Pancreas (tissue), 10 donors: ENCODE measurements at places on chromosomes 12 and 14.

DNA sequence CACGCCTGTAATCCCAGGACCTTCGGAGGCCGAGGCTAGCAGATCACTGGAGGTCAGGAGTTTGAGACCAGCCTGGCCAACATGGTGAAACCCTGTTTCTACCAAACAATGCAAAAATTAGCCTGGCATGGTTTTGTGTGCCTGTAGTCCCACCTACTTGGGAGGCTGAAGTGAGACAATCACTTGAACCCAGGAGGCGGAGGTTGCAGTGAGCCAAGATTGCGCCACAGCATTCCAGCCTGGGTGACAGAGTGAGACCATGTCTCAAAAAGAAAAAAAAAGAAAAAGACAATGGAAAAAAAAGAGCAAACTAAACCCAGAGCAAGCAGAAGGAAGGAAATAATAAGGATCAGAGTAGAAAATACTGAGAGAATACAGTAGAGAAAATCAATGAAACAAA is 5.4 kb downstream of the CHURC1 start:
- no peak for DNase-seq

DNA sequence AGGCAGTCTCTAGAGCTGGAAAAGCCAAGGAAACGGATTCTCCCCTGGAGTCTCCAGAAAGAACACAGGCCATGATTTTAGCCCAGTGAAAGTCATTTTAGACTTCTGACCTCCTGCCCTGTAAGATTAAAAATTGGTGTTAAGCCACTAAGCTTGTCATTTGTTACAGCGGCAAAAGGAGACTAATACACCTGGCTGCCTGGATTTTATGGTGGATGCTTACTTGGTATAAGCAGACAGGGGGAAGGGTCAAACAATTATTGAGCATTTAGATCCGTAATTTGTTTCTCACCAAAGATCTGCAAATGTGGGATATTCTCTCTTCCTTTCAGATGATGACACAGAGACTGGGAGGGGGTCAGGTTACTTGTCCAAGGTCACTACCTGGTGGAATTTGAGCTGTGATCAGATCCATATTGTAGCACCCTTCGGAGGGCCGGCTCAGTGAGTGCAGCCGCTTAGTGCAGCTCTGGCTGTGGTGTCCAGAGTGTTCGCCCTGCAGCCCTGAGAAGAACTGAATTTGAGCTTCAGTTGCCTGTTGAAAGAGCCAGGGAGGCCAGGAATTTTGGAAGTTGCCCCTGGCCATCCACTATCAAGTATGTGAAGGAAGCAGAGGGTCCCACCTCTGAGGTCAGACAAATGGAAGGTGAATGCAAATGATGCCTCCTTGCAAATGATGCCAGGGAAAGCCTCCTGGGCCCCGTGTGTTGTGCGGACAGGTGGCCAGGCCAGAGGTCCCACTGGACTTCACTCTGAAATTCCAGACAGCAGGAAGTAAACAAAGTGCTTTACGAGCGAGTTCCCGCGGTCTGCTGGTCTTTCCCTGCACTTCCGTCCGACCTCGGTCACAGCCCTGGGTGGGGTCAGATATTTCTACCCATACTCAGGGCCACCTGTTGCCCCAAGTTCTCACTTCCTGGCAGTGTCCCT is 15.1 kb downstream of the GLRX5 start:
- no peak for DNase-seq

DNA sequence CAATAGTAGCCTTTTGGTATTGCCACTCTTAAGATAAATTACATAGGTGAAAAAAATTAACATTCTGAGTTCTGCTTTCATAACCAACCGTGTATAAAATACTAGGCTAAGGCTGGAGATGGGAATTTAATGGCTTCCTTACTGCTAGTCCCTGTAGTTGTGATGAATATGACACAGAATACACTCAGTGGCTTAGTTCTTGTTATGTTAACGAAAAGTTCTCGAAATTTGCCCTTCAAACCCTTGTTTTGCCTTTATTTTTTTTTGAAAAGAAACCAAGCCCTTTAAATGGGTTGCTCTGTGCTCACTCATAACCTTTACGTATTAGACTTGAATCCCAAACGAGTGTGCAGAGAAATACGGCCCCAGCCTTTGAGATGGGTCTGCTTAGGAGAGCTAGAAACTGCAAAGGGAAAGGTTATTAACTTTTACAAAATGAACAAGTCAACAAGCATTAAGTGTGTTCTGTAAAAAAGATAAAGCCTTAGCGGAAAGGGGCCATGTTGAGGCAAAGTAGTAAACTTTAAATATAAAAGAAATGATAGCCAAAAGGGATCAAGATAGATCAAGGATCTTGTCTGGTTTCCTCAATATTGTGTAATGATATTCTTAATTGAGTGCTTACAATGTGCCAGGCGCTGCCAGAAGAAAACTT is 1.7 kb downstream of the NUDT4 start:
- no peak for DNase-seq

GRCh38 chr12:12964255-12964654 is 12.3 kb upstream of the GPRC5D start:
- DNase-seq = no peak

DNA sequence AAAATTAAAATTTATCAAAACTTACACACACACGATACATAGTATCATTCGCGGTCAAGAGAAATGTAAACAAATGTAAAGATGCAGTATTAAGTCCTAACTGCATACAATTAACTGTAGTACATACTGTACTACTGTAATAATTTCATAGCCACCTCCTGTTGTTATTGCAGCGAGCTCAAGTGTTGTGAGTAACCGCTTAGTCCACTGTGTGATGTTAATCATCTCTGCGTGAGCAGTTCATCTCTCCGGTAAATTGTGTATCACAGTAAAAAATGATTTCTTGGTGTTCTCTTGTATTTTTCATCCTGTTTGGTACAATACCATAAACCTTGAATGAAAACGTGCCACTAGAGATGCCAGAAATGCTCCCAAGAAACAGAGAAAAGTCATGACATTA is 6.5 kb downstream of the EPS8 start:
- no peak for DNase-seq

GRCh38 chr12:120006258-120006975 is 17.4 kb downstream of the BICDL1 start:
- no peak for DNase-seq

- DNase-seq = no peak
Observed at GRCh38 chr12:94676922-94677321, 26.6 kb upstream of the TMCC3 start.

DNA sequence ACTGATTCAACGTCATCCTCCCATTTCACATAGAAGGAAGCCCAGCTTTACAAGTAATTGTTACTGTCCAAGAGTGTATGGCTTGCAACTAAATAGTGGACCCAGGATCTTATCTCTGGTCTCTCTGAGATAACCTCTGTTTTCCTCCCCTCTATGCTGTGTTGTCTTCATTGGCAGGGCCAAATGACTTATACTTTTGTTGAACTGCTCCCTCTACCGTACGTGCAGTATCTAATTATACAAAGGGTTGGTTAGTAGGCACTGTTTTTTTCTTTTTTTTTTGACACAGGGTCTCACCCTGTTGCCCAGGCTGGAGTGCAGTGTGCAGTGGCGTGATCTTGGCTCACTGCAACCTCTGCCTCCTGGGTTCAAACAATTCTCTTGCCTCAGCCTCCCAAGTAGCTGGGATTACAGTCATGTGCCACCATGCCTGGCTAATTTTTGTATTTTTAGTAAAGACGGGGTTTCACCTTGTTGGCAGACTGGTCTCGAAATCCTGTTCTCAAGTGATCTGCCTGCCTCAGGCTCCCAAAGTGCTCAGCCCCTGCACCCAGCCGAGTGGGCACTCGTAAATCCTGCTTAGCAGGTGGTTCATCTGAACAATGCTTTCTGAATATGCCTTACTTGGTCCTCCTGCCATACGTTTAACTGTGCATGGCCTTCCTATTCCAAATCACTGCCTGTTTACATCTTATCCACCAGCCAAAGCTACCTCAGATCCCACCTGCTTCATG is 162.1 kb downstream of the ADCK1 start:
- no peak for DNase-seq

DNA sequence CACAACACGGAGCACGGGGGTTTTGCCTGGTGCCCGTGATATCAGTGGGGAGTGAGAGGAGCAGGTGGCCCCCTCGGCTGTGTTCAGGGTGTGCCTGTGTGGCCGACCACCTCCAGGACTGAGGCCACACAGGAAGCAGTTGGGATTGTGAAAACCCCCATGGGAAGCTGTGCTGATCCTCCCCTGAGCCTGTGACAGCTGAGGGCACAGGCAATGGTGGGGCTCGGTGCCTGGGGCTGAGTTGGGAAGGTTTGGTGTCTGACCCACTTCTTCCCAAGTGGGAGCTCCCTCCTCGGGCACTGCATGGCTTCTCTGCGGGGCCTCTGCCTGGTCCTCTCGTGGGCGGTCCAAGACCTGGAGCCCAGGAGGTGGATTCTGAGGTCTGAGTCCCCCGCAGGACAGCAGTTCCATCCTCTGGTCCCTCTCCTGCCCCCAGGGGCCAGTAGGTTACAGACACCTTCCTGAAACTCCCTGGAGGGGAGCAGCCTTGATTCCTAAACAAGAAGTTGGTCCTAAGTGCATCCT is 17.9 kb downstream of the PACS2 start:
- no peak for DNase-seq

DNA sequence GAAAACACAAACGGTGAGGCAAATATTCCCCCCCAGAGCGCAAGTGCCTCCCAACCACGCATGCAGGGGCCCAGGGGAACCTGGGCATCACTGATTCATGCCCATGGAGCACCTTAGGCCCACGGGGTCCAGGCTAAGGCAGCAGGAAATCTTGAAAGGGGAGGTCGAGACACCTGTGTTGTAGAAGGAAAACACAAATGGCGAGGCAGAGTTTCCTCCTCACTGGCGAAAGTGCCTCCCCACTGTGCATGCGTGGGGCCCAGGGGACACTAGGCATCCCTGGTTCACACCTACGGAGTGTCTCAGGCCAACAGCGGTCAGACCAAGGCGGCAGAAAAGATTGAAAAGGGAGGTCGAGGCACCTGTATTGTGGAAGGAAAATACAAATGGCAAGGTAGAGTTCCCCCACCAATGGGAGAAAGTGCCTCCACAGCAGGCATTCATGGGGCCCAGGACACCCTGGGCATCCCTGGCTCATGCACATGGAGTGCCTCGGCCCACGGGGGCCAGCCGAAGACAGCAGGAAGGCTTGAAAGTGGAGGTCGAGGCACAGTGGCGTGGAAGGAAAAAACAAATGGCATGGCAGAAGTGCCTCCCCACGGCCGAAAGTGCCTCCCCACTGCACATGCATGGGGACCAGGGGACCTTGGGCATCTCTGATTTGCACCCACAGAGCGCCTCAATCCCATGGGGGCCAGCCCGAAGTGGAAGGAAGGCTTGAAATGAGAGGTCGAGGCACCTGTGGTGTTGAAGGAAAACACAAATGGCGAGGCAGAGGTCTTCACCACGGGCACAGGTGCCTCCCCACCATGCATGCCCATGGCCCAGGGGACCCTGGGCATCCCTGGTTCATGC is 368.8 kb downstream of the ALG10 start:
- DNase-seq = peak; percentile 27

- DNase-seq = no peak
Observed at GRCh38 chr12:95951515-95951914, 8.4 kb downstream of the AMDHD1 start.
